ENCODE measurements at places on chromosomes 5 and 9. TPM values are rescaled to one million over a fixed set of nuclear protein-coding genes. Genes with fewer than 3 reads are reported as not detected.

DNA sequence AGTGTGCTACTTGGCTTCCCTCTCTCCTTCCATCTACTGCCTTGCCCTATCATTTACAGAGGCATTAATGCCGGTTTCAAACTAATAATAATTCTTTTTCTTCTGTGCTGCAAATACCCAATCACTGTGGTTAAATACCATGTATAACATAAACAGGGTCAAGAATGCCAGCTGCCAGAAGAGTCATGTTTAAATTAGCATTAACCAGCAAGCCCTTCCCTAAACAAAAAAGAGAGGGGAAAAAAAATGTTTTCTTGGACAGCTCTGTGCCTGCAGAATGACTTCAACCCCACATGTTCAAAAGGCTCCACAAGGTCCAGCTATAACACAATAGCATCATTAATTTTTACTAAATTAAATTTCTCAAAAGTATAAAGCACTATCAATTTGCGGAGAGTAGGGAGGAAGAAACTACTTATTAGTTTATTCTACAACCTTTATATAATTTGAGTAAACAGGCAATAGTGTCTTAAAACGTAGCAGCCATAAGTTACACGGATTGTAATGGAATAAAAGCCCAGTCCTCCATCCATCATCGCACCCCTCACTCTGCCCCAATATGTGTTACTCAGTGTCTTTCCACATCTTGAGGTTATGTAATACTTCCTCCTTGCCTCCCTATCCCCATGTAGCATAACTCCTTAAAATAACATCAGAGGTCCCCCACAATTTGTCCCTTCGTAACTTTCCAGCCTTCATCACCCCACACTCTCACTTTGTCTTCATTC lies 3.9 kb downstream of the LPAR1 start:
- no peak overlapping the region for H3K27ac ChIP-seq
- H3K4me1 ChIP-seq = peaks cover 5% of the 10 kb centered on the region
- H3K27me3 ChIP-seq = no peaks in the 10 kb centered on the region
- H3K4me3 ChIP-seq = no peak overlapping the region

DNA sequence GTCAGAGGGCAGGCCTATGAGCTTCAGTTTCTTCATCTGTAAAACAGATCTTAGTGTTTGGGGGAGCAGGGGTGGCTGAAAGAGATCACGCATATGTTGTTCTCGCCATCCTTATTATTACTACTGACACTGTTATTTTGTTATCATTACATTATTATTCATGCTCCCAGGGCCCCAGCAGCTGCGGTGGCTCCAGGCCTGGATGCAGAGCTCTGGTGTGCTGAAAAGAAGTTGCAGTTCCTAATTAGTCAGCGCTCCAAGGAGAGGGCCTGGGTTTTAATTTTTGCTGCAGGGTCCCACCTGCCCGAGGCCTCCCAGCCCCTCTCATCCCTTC lies 19.5 kb downstream of the CXXC5 start:
- H3K36me3 ChIP-seq = no peaks in the 10 kb centered on the region
- peaks cover 96% of the 10 kb centered on the region for H3K4me1 ChIP-seq
- no peaks in the 10 kb centered on the region for H3K27me3 ChIP-seq
- peak overlapping the region; percentile 99 for H3K27ac ChIP-seq

Gene CER1
- not detected for total RNA-seq

Gene FCN2
- not detected for total RNA-seq

DNA sequence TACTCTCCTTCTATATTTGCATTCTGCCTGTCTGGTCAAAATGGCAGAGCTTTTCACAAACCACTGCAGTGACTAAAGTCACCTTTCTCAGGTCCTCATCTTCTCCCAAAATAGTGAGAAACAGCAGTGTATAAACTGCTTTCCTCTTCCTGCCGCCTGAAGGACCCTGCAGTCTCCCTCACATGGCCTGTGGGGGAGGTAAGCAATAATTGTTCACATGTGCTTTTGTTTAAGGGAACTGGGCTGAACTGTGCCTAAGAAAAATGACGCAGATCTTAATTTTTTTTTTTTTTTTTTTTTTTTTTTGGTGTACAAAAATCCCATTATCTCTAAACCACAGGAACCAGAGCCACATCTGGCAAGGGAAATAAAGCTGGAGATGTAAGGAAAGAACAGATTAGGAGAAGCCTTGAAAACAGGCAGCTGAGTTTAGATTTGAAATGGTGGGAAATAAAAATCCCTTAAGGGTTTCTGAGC lies 131.7 kb upstream of the VLDLR start:
- no peak overlapping the region for H3K4me3 ChIP-seq
- H3K4me1 ChIP-seq = no peaks in the 10 kb centered on the region
- no peak overlapping the region for H3K27ac ChIP-seq

Gene F2RL2
- 0.13 TPM for total RNA-seq

DNA sequence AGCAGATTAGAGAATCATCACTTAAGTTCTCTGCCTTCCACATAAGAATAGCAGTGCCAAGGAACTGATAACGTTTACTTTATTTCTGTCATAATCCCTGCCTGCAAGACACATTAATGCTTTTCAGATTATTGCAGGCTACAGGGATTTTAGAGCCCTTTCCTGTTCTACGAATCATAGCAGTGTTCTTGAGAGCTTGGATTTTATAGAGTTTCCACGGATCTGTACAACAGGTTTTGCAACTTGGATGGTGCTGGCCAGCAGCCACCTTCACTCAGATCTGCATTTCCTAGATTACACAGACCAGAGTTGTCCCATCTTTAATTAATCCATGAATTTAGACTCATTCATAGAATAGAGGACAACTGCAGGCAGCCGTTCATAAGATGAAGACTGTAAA lies 38.1 kb downstream of the SLC12A2 start:
- no peak overlapping the region for H3K4me3 ChIP-seq
- H3K27me3 ChIP-seq = no peaks in the 10 kb centered on the region
- no peaks in the 10 kb centered on the region for H3K36me3 ChIP-seq
- H3K4me1 ChIP-seq = no peaks in the 10 kb centered on the region
- DNase-seq = no peak

Gene PITX1
- 41.5 TPM for total RNA-seq

Gene PCDHGA1
- 0.92 TPM for total RNA-seq

- no peaks in the 10 kb centered on the region for H3K36me3 ChIP-seq
- H3K4me3 ChIP-seq = no peak overlapping the region
- H3K27me3 ChIP-seq = peaks cover 5% of the 10 kb centered on the region
- no peak for DNase-seq
- no peaks in the 10 kb centered on the region for H3K4me1 ChIP-seq
These were observed 21.2 kb downstream of the MAST4 start for GRCh38 chr5:66617226-66617861.

Gene DOCK8
- 1.4 TPM for total RNA-seq

GRCh38 chr5:32721626-32722025 lies 10.5 kb downstream of the NPR3 start:
- H3K4me3 ChIP-seq = no peak overlapping the region
- DNase-seq = no peak
- peaks cover 3% of the 10 kb centered on the region for H3K27me3 ChIP-seq
- H3K4me1 ChIP-seq = no peaks in the 10 kb centered on the region
- H3K27ac ChIP-seq = no peak overlapping the region
